ENCODE measurements at places on chromosomes 16 and 17.

GRCh38 chr17:7486181-7486580 lies 2.0 kb downstream of the POLR2A start:
- DNase-seq, result no peak

GRCh38 chr16:22183335-22183734 lies 21.0 kb downstream of the SDR42E2 start:
- DNase-seq, result no peak

GRCh38 chr16:12758031-12758669 lies 45.5 kb downstream of the CPPED1 start:
- DNase-seq, result no peak

DNA sequence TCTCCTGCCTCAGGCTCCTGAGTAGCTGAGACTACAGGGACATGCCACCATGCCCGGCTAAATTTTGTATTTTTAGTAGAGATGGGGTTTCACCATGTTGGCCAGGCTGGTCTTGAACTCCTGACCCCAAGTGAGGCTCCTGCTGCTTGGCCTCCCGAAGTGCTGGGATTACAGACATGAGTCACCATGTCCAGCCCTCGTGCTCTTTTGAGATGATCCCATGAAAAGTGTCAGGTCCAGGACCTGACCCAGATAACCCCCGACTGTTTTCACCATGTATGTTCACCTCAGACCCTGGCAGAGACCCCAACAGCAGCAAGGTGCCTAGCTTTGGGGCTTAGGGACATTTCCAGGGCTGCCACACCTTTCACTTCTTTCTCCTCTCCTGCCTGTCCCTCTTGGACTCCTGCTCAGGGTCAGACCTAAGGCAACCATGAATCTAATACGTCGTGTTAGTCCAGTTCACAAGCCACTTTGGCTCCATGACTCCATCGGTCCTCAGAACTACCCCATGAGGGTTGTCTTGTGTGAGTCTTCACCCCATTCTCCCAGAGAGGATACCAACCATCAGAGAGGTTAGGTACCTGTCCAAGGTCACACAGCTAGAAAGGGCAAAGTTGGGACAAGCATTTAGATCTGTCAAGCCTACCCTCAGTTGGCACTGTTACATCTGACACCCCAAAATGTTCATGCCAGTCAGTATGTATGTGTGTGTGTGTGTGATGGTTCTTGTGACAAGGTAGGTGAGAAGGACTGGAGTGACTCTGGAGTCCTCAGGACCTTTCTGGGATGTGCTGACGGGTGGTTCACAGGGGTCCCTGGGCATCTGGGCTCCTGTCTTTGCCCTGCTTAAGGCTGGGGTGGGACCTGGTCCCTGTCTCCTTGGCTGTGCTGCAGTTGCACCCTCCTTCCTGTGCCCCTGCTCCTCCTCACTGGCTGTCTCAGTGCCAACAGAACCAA lies 23.1 kb upstream of the MAP3K14 start:
- DNase-seq, result no peak

GRCh38 chr17:66576473-66576872 lies 258.4 kb upstream of the CACNG5 start:
- DNase-seq, result no peak

GRCh38 chr17:16987830-16988601 lies 16.1 kb upstream of the TNFRSF13B start:
- peak; percentile 47 for DNase-seq

- DNase-seq, result no peak
Observed at GRCh38 chr17:50111673-50112655, 16.8 kb downstream of the PDK2 start.

DNA sequence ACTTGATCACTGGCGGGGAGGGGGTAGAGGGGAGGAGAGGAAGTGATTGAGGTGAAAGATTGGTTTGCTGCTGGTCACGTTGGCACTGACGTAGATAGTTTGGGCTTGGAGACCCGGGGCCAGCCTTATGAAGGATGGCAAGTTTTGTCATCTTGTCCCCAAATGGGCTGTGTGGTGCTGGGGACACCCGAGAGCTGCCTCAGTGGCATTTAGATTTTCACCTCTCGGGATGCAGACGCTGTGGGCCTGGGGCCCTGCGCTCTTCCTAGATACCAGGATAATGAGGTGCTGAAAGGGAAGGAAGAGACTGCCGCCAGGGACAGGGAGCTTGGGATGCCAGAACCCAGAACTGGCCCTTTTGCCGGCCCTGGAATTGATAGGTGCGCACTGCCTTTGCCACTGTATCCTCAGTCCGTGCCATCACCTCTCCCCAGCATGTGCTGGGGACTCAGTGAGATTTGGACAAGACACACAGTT lies 1.4 kb upstream of the SOCS3 start:
- no peak for DNase-seq

- DNase-seq, result peak; percentile 15
Observed at GRCh38 chr17:9402590-9403199, 172.9 kb downstream of the STX8 start.

- no peak for DNase-seq
Observed at GRCh38 chr17:42692489-42692888, 10.2 kb downstream of the CNTNAP1 start.

- DNase-seq, result no peak
Observed at GRCh38 chr16:3868556-3868955, 12.0 kb downstream of the CREBBP start.

- DNase-seq, result no peak
Observed at GRCh38 chr16:17949141-17949981, 387.2 kb downstream of the NPIPA8 start.

DNA sequence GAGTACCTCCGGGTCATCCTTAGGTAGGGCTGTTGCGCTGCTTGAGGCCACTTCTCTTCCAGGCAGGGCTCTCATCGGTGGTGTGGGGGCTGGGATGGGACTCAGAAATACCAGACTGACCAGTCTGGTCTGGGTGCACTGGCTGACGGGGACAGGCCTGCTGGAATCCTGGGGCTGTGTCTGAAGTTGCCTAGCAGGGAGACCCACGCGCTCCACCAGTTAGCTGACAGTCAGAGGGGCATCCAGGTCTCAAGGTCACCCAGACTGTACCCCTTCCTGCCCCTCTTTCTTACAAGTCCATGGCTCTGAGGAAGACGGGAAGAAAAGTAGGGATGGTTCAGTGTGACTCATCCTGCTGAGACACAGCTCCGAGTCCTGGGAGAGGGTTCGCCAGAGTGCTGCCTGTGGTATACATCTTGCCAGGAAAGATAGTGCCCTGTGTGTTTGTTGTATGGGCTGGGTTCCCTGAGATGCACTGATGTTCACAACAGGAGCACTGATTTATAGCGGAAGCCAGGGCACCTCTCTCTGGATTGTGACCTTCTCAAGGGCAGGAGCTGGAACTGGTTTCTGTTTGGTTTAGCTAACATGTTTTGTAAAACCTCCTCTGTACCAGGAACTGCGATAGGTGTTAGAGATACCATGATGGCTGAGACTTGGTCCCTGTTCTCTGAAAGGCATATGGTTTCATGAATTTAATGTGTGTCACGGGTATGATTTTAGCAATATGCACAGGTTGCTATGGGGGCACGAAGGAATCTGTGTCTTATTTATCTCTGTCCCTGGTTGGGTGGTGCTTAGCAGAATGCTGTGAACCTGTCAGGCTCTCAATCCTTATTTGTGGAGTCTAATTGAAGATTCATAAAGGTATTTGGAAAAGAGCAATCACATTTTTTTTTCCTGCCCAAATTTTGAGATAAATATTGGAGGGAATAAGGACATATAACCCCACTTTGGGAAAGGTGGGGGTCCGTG lies 97.5 kb downstream of the OR1D5 start:
- no peak for DNase-seq

GRCh38 chr16:14606102-14606501 lies 24.0 kb downstream of the PARN start:
- DNase-seq, result no peak

- DNase-seq, result no peak
Observed at GRCh38 chr17:49928126-49928800, 40.7 kb upstream of the DLX4 start.

GRCh38 chr16:79914961-79915720 lies 314.6 kb upstream of the MAF start:
- DNase-seq, result no peak

DNA sequence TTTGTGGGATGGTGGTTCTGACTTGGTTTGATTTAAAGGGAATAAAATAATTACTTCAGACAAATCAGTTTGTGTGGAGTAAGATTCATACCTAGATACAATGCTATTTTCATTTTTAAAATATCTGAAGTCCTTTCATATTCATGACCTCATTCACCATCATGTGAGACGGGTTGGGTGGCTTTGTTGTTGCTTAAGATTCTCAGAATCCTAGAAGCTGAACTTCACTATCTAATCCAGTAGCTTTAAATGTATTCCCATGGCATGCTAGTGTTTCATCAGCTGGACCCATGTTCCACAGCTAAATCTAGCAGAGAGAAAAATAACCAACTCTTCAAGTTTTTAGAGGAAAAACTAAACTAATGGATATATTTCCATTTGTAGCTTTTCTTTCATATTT lies 2.7 kb upstream of the AMFR start:
- DNase-seq, result no peak

- no peak for DNase-seq
Observed at GRCh38 chr17:2090804-2091534, 36.1 kb downstream of the HIC1 start.

GRCh38 chr16:73280388-73280787 lies 232.5 kb upstream of the ZFHX3 start:
- no peak for DNase-seq

GRCh38 chr17:5789528-5789927 lies 205.2 kb upstream of the NLRP1 start:
- no peak for DNase-seq

- no peak for DNase-seq
Observed at GRCh38 chr17:74404789-74405188, 27.1 kb upstream of the GPRC5C start.

DNA sequence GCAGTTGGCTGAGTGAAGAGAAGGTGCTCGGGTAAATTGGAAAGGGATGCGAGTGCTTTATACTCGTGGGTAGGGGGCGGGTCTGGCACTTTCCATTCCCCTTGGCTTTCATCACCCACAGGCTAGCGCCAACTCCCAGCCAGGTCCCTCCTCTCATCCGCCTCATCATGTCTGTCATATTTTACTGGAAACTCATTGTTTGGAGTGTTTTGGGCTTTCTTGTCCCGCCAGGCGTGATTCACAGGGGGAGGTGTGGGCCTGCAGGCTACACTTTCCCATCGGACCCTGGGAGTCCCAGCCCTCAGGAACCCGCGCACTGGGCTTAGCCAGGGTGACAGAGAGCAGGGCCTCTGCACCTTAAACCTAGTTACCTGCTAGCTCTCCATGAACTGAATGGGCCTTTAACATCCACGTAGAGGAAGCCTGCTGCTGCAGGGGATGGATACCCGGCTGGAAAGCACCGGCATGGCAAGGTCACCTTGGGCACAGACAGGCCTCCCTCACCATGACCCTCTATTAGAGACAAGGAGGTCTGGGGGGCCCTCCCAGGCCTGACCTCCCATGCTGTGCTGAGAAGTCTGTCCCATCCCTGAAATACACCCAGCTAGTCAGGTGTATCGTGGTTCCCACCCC lies at the start of gene KRT14:
TSS of gene KRT14 (minus strand) at position 33 of the 633 bp plus-strand sequence. CDS start 61 bp downstream, outside the sequence.
- DNase-seq, result no peak

GRCh38 chr17:62405451-62405850 lies 18.2 kb upstream of the METTL2A start:
- no peak for DNase-seq

GRCh38 chr16:4515611-4516233 lies 22.9 kb downstream of the CDIP1 start:
- DNase-seq, result no peak

Measured in stimulated activated CD4-positive, alpha-beta T cell treated with anti-CD3 and anti-CD28 coated beads, TNF-alpha, amount 100 ng/mL, for 48 hours (primary cell).